Adrenal gland (tissue), 19 donors: ENCODE measurements at places on chromosomes 16 and 17.
A peak's percentile ranks its signal among the peaks of the same experiment; 100 is the strongest.

DNA sequence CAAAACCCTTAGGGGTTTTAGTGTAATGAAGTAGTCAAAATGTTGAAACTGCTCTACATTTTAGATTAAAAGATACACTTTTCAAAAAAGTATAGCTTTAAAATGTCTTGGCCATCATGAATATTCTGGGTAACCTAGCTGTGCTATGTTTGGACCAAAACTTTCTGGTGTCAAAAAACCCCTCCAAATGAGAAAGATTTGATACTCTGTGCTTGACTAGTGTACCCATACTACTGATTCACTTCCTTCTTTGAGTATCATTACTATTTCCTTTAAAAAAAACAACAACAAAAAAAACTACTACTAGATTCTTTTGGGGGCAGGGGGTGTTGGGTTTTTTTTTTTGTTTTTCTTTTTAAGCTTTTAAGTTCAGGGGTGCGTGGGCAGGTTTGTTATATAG is 37.3 kb downstream of the PTRH2 start:
- DNase-seq: no peak

GRCh38 chr17:40645943-40646342 is 1.7 kb downstream of the SMARCE1 start:
- no peak for DNase-seq

DNA sequence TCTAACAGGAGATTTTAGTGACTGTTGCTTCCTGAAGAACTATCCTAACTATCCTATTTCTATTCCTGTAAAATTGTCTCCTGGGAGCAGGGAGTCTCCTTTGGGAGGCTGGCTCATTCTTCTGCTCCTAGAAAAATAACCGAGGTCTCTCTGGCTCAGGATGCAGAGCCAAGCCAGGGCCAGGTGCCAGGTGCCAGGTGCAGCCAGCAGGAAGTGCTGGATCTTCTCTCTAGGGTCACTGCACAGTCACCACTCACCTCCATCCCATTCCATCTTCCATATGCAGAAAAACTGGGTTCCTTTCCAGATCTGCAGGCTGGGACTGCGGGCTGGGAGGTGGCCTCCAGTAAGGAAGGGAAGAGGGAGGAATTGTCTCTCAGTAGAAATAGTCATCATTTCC is 3.8 kb upstream of the TMC7 start:
- no peak for DNase-seq

DNA sequence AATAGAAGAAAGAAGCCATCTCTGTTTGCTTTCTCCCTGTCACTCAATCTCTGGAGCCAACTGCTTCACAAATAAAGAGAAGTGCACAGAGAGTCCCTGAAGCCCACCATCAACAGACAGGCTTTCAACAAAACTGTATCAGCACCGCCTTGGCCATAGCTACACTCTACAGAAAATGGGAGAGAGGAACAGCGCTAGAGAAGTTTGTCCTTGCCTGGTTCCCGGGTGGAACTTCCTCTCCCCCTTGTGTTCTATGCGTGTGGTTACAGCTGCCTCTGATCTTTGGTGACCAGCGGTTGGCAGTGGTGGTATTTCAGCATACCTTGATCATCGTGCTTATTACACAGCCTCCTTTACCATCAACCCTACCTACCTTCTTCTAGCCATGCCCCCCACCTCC is 91.4 kb upstream of the CCL2 start:
- DNase-seq: peak; percentile 18

DNA sequence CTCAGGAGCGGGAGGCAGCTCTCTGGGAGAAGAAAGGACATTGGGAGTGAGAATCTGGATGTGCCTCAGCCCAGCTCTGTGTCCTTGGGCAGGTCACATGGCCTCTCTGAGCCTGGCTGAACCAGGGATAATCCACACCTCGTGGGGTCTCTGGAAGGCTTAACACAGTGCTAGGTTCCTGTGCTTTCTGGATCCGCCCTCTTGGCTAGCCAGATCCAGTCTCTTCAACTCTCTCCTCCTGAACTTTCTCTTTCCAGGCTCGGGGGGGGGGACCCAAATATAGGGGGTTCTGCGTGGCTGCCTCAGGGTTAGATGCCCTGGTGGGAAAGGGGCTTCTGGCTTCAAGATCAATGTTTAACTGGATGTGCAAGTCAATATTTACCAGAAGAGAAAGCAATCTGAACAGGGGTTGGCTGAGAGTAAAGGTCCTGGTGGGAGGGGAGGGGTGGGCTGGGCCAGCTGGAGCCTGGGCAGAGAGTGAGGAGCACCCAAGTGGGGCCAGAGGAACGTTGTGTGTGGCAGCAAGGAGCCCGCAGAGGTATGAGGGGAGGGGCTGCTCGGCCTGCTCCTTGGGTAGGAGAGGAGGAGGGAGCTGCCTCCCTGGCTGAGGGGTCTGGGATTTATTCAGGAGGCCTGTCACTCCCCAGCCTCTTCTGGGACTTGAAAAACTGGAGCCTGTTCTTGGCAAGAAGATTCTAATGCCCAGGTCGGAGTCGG is at the start of gene SERPINF2:
TSS of gene SERPINF2 (plus strand) at position 501 of the 717 bp plus-strand sequence. CDS start 2,125 bp downstream, outside the sequence.
- DNase-seq: no peak

DNA sequence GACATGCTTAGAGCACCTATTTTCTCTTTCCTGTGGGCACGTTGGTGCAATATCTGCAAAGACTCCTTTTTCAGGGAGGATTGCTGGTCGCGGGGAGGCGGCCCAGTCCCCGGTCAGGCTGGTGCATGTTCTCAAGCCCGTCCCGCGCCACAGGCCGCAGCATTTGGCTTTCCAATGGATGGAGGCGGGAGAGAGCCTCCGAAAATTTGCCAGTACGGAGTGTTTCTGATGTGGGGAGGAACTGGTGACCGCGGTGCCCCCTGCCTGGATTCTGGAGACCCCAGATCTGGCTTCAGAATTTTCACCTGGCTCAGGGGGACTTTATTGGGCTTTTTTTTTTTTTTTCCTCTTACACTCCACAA is 2.3 kb downstream of the CMIP start:
- no peak for DNase-seq

DNA sequence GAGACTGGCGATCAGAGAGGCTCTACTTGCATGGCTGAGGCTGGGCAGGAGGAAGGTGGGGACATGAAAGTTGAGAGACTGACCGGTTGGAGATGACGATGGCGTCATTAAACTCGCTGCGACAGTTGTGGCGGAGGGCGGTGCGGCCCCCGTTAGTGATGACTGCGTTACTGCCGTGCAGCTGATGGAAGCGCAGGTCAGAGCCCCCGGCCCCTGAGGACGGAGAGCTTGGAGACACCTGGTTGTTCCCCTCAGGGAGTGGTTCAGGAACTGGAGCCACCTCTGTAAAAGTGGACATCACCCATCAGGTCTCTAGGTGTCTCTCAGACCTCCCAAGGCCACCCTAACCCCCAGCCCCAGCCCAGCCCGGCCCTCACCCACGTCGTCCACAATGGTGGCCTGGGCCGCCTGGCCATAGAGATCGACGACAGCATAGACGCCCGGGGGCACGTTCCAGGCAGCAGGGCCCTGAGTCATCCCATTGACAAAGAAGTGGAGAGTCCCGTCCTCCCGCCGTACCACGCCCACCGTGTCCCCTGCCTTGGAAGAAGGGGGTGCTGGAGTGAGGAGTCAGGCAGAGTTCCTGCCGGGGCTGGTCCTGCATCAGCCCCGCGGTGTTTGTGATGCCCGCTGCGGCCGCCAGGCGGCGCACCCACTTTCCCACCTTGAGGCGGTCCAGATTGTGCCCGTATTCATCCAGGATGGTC is 5.3 kb downstream of the NEURL4 start:
- DNase-seq: no peak

DNA sequence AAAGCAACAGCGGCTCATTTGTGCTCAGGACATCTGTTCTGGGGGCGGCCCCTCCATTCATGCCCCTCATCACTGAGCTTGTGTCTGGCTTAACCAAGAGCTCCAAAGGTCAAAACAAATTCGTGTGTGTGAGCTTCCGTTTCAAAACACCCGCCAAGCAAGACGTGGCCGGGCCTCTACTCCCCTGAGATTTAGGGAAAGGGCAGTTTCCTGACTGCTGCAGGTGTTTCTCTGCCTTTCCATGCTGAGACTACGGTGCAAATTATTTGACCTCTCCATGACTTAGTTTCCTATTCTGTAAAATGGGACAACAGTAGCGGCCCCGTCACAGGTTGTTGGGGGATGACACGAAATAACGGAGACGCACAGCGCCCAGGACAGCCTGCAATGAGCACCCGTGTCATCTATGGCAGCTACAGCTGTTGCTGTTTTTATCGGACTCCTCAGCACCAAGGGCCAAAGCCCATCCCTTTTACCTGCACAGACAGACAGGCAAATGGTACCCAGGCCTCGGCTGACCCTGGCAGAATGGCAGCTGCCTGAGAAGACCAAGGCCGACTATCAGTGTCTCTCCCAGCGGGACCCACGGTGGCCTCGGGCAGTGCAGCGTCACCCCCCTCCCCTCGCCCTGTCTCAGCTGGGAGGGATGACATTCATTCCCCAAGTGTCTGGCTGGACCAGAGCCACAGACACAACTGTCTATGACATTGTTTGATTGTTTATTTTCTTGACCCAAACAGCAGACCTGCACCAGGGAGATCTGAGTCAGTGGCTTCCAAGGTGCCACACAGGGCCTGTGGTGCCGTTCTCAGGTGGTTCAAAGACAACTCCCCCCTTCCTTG is 50.7 kb upstream of the DOC2B start:
- DNase-seq: peak; percentile 70

DNA sequence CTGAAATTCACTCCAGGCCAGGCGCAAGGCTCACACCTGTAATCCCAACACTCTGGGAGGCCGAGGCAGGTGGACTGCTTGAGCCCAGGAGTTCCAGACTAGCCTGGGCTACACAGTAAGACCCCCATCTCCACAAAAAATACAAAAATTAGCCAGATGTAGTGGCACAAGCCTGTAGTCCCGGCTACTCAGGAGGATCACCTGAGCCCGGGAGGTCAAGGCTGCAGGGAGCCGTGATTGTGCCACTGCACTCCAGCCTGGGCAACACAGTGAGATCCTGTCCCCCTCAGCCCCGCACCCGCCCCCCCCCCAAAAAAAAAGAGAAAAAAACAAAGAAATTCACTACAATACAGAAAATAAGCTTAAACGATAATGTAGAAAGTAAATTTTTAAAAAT is 31.5 kb downstream of the MBTPS1 start:
- DNase-seq: no peak

DNA sequence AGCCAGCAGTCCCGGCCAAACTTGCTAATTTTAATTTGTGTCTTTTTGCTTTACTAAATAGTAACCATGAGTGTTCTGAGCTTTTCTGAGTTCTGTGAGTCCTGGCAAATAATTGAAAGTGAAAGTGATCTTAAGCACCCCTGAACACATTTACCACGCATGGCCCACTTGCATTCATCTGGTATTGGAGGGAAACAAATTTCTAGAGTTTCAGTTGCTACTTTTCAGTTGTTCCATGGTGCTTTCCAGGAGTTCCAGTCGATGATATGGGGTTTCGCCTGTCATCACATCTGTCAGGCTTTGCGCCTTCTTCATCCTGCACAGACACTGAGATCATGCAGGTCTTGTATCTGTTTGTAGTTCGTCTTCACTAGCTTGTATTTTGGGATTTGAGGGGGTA is 44.1 kb downstream of the CRLF3 start:
- no peak for DNase-seq

- DNase-seq: no peak
Measured at GRCh38 chr17:75672011-75672410, 4.9 kb downstream of the SAP30BP start.

GRCh38 chr17:6244796-6245195 is 174.6 kb downstream of the WSCD1 start:
- DNase-seq: no peak

DNA sequence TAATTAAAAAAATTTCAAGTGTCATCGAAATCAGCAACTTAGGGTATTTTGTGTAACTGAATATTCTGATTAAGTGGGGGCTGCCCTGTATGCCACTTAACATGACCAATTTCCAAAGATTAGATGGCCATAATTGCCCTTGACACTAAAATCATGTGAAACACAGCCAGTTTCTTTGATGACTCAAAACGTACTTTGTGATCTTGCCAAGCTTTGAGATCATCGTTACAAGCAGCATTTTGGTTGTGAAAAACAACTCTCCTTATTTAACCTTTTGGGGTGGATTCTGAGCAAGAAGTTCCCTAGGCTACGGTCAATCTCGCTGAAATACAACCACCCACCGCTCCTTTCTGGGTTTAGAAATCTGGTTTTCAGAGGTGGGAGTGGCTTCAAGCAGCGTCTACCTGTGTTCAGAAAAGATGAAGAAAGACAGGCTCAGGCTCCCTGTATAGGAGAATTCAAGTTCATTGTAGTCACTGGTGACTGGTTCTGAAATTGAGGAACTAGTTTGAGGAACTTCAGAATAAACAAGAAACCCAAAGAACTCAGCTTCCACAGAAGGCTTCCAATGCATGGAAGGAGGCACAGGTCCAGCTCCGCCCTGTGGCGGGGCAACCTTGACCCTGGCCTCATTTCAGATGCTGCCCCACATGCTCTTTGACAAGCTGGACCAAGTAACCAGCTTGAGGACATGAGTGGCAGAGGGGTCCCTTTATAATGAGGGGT is 9.4 kb downstream of the MAP3K14 start:
- DNase-seq: peak; percentile 63

GRCh38 chr16:89014403-89015230 is 37.6 kb upstream of the CBFA2T3 start:
- no peak for DNase-seq

GRCh38 chr17:22202702-22203101 is 510.4 kb downstream of the KCNJ18 start:
- no peak for DNase-seq

DNA sequence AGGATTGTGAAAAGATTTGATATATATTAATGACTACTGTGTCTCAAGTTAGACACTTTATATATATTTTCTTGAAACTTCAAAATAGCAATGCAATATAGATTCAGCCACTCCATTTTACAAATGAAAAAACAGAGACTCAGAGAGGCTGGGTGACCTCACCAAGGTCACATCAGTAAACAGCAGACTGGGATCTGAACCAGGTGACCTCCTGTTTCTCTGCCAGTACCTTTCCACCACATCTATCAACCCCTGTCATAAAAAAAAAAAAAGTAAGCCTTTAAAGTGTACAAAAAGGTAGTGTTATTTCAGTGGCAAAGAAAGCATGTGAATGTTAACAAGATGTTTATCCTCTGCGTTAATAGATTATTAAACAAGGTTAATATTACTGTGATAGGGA is 466.5 kb upstream of the DYNLRB2 start:
- no peak for DNase-seq

DNA sequence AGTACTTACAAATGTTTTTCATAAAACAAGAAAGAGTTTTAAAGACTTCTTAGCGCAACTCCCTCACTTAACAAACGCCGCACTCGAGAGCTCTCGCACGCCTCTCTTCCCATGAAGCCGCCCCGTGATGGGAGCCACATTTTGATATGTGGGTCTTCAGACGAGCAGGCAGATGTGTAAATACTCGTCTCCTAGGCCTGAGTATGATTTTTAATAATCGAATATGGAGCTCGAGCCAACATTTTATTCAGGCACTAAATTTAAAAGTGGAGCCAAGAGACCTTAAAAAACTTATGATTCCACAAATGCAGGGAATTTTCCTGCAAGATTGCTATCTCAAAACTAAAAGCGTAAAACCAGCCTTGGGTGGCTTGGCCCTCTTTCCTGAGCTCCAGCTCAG is 55.4 kb downstream of the IRX6 start:
- DNase-seq: no peak
